ENCODE measurements at places on chromosomes 2 and 18. TPM values are rescaled to one million over a fixed set of nuclear protein-coding genes. Genes with fewer than 3 reads are reported as not detected.

Gene TRIM43
- not detected for total RNA-seq

Gene GNLY
- total RNA-seq = 8.4 TPM

Gene ESPNL
- not detected for total RNA-seq

Gene PIEZO2
- 26.8 TPM for total RNA-seq

Gene LIPG
- total RNA-seq = 5.8 TPM

Gene TEX44
- not detected for total RNA-seq

Gene IL1B
- total RNA-seq = 23.6 TPM

Gene CBLN2
- not detected for total RNA-seq

Gene CRYGD
- total RNA-seq = not detected

Gene ERFE
- total RNA-seq = 0.58 TPM

Gene MEP1B
- not detected for total RNA-seq

Gene CDKL4
- total RNA-seq = 0.53 TPM

Gene BCL2
- 47.3 TPM for total RNA-seq

Gene DUSP19
- total RNA-seq = 3.0 TPM

Gene GLI2
- total RNA-seq = 14.4 TPM

Gene IL36G
- not detected for total RNA-seq

Gene CYBRD1
- 280 TPM for total RNA-seq

Gene CCDC148
- 2.9 TPM for total RNA-seq

Gene GKN2
- total RNA-seq = not detected

Gene LRATD1
- total RNA-seq = 3.0 TPM

Gene GRHL1
- 1.5 TPM for total RNA-seq

Gene ZSWIM2
- total RNA-seq = not detected

Gene CNDP2
- 162 TPM for total RNA-seq

Gene HYCC2
- total RNA-seq = 35.0 TPM

Gene MOGAT1
- total RNA-seq = 0.45 TPM

Gene DSEL
- 9.9 TPM for total RNA-seq

Gene ATP8B1
- total RNA-seq = 10.5 TPM

Gene C2orf66
- 0.36 TPM for total RNA-seq

Gene GALNT14
- 1.2 TPM for total RNA-seq

Gene POTEI
- 0.27 TPM for total RNA-seq

Gene MAB21L4
- total RNA-seq = not detected

Gene TRIP12
- total RNA-seq = 235 TPM

Gene RTKN
- 76.0 TPM for total RNA-seq

Gene FER1L5
- total RNA-seq = 0.71 TPM

Gene FLACC1
- total RNA-seq = 5.4 TPM

Measured in sciatic nerve (tissue), 2 donors.